ENCODE measurements at places on chromosomes 11 and 22.

- no peak for DNase-seq
Measured at GRCh38 chr11:55956521-55956920, 13.2 kb downstream of the OR10AG1 start.

- DNase-seq: no peak
Measured at GRCh38 chr11:106925245-106925644, 93.0 kb downstream of the GUCY1A2 start.

DNA sequence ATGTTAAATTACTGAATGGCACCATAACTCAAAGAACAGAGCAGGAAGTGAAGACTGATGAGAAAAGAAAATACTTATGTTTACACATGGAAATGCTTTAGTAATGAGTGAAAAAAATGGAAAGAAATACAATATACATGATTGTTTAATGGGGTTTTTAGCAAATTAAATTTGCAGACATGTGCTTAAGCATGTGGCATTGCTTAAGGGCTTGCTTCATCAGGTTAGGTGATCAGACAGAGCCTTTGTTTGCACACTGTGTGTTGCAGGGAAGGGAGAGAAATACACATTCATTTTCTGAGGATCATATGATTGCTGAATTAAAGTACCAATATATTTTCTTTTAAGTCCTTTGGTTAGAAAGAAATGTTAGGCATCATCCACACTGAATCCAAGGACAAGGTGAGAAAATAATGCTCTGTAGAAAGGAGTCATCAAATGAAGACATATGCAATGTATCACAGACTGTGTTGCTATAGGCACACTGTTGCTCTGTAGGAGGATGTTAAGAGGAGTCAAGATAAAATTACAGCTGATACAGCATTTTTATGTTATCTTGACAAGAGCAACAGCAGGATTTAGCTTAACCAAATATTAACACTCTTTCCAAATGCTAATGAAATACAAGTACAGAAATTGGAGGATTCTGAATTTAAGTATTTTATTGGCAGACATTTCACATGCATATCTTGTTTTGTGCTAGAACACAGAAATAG, 23.4 kb upstream of the ARHGAP20 start:
- no peak for DNase-seq

GRCh38 chr11:1130276-1131032, 27.3 kb upstream of the MUC5AC start:
- DNase-seq: no peak

GRCh38 chr11:64358536-64358906, 441 bp upstream of the RPS6KA4 start:
- DNase-seq: no peak

GRCh38 chr11:86442827-86443226, 68.1 kb downstream of the CCDC81 start:
- no peak for DNase-seq

- no peak for DNase-seq
Measured at GRCh38 chr11:109077291-109077920, 344.6 kb upstream of the C11orf87 start.

- DNase-seq: no peak
Measured at GRCh38 chr22:44326491-44326885, 13.7 kb upstream of the SHISAL1 start.

GRCh38 chr11:90204832-90205646, 17.8 kb downstream of the CHORDC1 start:
- no peak for DNase-seq

DNA sequence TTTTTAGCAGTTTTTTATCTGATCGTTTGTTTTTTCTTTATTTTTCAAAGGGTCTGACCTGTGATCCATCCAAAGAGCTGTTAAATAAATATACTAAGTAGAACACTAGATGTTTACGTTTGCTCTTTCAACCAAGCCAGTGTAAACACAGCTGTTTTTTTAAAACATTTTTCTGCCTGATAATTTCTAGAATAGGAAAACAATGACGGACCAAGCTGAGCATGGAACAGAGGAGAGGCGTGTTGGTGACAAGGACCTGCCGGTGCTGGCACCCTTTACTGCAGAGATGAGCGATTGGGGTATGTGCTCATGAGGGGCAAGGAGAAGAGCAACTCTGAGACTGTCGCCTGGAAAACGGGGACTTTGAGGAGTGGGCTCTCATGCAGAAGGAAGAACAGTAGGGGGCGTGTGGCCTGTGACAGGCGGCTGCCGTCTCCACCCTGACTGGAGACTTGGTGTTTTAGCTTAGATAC, 28.6 kb upstream of the PANX2 start:
- no peak for DNase-seq

DNA sequence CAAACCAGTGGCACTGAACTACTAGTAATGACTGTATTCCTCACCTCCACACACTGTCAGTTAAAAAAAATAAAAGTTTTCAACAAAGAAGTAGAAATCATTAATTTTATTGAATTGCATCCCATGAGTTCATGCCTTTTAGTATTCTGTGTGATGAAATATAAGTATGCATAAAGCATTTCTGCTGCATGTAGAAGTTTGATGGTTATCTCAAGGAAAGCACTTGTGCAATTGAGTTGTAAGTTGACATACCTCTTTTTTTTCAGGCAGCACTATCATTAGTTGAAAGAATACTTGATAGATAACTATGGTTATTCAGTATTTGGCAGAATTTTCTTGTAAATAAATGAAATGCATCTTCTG, 104.4 kb downstream of the STIM1 start:
- DNase-seq: no peak

DNA sequence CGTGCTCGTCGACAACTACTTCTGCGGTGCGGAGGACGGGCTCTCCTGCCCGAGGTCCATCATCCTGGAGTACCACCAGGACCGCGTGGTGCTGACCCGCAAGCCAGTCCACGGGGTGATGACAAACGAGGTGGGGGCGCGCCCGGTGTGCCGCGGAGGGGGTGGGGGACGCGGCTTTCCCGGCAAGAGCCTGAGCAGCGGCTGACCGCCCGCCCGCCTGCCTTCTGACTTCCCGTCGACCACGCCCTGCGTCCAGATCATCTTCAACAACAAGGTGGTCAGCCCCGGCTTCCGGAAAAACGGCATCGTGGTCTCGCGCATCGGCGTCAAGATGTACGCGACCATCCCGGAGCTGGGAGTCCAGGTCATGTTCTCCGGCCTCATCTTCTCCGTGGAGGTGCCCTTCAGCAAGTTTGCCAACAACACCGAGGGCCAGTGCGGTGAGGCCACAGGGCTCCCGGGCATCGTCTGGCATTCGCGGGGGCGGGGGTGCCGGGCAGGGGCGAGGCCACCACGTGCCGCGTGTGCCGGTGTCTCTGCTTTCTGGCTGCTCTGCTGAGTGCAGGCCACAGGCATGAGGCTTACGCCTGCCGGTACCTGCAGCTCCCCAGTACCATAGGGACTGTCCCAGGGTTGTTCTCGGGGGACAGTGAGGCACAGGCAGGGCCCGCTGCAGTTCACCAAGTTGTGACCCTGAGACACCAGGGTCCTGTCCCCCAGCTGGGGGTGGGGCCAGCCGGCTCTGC, 28.5 kb upstream of the MUC5B start:
- DNase-seq: no peak

DNA sequence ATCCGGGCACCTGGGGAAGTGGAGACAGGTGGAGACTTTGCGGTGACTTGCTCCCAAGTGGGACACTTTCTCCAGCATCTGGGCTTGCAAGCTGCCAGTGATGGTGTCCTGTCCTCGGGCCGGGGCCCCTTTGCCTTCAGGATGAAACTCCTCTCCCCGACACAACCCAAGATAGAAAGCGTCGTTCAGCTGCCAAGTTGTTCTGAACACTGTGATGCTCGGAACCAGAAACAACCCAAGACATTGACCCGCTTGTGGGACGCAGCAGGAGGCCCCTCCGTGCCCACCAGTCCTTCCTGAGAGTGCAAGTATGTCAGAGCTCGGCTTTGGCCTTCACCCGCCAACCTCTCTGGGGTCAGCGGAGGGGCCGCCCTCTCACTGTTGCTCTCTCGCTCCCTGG, 31.3 kb downstream of the LINC01488 start:
- DNase-seq: no peak

DNA sequence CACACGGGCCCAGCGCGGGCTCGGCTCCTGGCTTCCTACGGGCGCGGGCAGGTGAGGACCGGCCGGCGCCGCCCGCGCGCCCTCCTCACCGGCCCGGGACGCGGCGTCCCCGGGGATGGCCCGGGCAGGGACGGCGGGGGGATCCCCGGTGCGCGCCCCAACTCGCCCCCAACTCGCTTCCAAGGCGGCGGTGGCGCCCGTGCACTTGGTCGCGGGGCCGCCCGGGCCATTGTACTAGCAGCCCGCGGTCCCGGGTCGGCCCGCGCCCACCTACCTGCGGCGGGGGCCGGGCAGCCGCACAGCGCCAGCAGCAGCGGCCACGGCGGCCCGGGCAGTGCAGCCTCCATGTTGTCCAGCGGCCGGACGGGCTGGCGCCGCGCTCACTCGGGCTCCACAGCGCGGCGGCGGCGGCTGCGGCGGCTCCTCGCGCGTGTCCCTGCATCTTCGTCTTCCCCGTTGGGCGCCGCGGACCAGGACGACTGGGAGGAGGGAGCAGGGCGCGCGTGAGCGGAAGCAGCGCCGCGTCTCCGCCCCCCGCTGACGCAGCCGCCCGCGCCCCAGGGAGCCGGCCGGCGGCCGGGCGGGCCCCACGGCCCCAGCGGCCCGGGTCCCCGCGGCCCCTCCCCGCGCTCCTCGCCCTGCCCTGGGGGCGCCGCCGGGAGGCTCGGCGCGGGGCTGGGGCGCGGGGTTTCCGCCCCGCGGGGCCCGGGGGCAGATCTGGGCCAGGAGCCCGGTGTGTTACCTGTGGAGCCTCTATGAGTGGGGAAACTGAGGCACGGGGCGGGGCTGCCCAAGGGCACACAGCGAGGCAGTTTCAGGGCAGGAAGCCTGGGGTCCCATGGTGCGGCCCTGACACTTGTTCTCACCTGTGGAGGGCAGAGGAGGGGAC, 159.3 kb upstream of the GRK3 start:
- DNase-seq: no peak

- no peak for DNase-seq
Measured at GRCh38 chr11:125494974-125495725, 915 bp downstream of the FEZ1 start.

DNA sequence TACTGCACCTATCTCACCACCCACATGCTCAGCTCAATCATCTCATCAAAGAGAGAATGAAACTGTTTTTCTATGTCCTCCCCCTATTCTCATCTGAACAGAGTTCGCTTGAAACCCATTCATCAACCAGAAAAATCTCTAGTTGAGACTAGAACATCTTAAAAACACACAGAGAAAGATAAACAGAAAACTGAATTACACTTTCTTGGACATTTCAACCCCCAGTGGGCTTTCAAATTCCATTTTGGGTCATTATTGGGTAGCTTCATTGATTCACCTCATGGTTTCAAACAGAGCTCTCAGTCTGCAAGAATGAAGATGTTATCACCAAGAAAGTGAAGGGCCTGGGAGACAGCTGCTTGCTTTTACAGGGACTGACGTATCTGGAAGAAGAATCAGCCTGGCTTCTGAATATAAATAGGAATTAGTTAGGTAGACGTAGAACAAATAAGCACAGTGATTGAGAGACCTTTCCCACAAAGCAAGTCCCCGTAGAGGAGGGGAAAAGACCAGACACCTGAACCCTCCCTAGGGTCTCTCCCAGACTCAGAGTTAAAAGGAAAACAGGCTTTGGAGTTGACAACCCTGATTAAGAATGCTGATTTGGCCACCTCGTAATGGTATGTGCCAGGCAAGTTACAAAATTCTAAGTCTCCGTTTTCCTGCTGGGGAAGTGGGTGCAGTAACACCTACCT, 155.7 kb downstream of the BBOX1 start:
- DNase-seq: no peak

All from cerebellar nuclear complex (tissue), 1 donor.